Nasal cavity respiratory epithelium epithelial cell of viscerocranial mucosa (primary cell): ENCODE measurements at places on chromosomes 4 and X. TPM values are rescaled to one million over a fixed set of nuclear protein-coding genes. Genes with fewer than 3 reads are reported as not detected.

The MAGEE2 gene
- not detected in 2 replicates for total RNA-seq

The ZNF275 gene
- total RNA-seq: 5.8 and 13.5 TPM in 2 replicates

The PARM1 gene
- total RNA-seq: under 0.01 and 0.71 TPM in 2 replicates

The GYPA gene
- total RNA-seq: not detected in 2 replicates

The SPIN4 gene
- total RNA-seq: 1.5 and 2.1 TPM in 2 replicates

The DDIT4L gene
- total RNA-seq: 1.0 and 2.6 TPM in 2 replicates

The RHOH gene
- not detected in 2 replicates for total RNA-seq

The CT47A1 gene
- total RNA-seq: not detected in 2 replicates

The TMPRSS11A gene
- under 0.01 and 0.50 TPM in 2 replicates for total RNA-seq

The SHOX gene
- total RNA-seq: not detected in 2 replicates

The SUPT20HL1 gene
- total RNA-seq: not detected in 2 replicates

The PLS3 gene
- 274 and 307 TPM in 2 replicates for total RNA-seq

The CT45A5 gene
- total RNA-seq: not detected in 2 replicates

The ZCCHC12 gene
- total RNA-seq: not detected in 2 replicates

The HTN3 gene
- not detected in 2 replicates for total RNA-seq

The AMER1 gene
- total RNA-seq: 2.4 and 4.8 TPM in 2 replicates

The SORCS2 gene
- total RNA-seq: under 0.01 and 0.93 TPM in 2 replicates

The TREX2 gene
- total RNA-seq: 0.64 and 3.8 TPM in 2 replicates

The HDX gene
- 1.4 and 6.3 TPM in 2 replicates for total RNA-seq

The NUDT11 gene
- 5.5 TPM in 2 replicates for total RNA-seq

The OTUD6A gene
- not detected in 2 replicates for total RNA-seq

The TRO gene
- 0.14 TPM in 1 of 2 replicates, not detected in the other for total RNA-seq

The STAG2 gene
- total RNA-seq: 93.6 and 110 TPM in 2 replicates

The TAPT1 gene
- total RNA-seq: 17.4 and 20.2 TPM in 2 replicates

The CETN2 gene
- 26.3 and 28.2 TPM in 2 replicates for total RNA-seq

The PSAPL1 gene
- total RNA-seq: not detected in 2 replicates

The TKTL2 gene
- total RNA-seq: not detected in 2 replicates

The NSUN7 gene
- 3.6 and 4.1 TPM in 2 replicates for total RNA-seq

The NCAPG gene
- 0.28 and 0.34 TPM in 2 replicates for total RNA-seq

The MID2 gene
- 24.9 and 31.2 TPM in 2 replicates for total RNA-seq

The NDP gene
- total RNA-seq: 0.07 TPM in 1 of 2 replicates, not detected in the other

The DGAT2L6 gene
- not detected in 2 replicates for total RNA-seq

The PWWP3B gene
- total RNA-seq: under 0.01 and 0.43 TPM in 2 replicates

The CYTL1 gene
- not detected in 2 replicates for total RNA-seq

The CENPVL1 gene
- total RNA-seq: not detected in 2 replicates

The JAKMIP1 gene
- not detected in 2 replicates for total RNA-seq

The GATA1 gene
- total RNA-seq: not detected in 2 replicates

The MAGEA4 gene
- total RNA-seq: not detected in 2 replicates

The DGKQ gene
- 19.1 and 37.9 TPM in 2 replicates for total RNA-seq

The ELOVL6 gene
- total RNA-seq: 10.6 and 18.0 TPM in 2 replicates

The RAB39B gene
- 0.07 and 1.0 TPM in 2 replicates for total RNA-seq

The UCP1 gene
- total RNA-seq: not detected in 2 replicates

The CDKL2 gene
- 0.34 and 3.0 TPM in 2 replicates for total RNA-seq

The CD99L2 gene
- 6.2 and 15.2 TPM in 2 replicates for total RNA-seq

The CRMP1 gene
- total RNA-seq: under 0.01 TPM in 1 of 2 replicates, not detected in the other

The TLR3 gene
- total RNA-seq: 0.68 and 7.5 TPM in 2 replicates

The SH2D1A gene
- under 0.01 TPM in 1 of 2 replicates, not detected in the other for total RNA-seq

The CLIC2 gene
- under 0.01 and 0.14 TPM in 2 replicates for total RNA-seq

The SSX4 gene
- total RNA-seq: not detected in 2 replicates
